ENCODE measurements at places on chromosomes 5 and 9.

DNA sequence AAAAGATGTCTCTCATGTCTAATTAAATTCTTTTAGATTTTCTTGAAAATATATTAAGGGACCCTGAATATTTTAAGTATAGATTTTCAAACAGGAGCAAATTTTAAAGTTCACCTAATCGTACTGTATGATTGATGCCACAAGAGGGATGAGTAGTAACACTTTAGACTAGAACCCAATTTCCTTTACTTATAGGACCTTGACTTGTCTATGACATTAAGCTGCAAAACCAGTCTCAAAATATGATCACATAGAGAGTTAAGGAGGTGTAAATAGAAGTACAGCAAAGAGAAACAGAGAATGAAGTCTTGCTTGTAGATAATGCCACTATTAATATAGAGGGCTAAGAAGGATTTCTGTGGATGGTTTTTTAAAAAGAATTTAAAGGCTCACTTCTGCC is 312.9 kb upstream of the PRR16 start:
- DNase-seq = no peak

- DNase-seq = no peak
These were observed 20.6 kb downstream of the FAM78A start for GRCh38 chr9:131255676-131256197.

GRCh38 chr5:107149243-107150005 is 521.3 kb downstream of the EFNA5 start:
- peak; percentile 18 for DNase-seq

- DNase-seq = no peak
These were observed 427.8 kb downstream of the BNC2 start for GRCh38 chr9:16442622-16443021.

DNA sequence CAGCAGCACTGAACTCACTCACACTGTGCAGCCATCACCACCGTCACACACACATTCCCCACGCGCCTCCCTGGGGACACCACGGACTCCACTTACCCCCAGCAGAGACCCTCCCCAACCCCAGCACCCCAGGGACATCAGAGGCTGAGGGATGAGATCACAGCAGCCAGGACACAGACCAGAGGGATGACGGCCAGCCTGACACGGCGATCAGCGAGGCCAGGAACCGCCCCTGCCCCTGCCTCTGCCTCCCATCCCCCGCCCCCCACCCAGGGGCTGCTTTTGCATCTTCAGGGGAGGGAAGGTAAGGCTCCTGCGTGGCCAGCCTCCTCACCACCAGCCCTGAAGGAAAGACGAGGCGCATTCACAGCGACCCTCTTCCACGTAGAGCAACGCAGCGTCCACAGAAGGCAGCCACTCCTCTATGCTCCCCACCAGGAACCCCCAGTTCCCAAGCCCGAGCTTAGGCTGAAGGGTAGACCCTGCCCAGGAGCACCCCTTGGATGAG is 104.5 kb downstream of the VAV2 start:
- no peak for DNase-seq

DNA sequence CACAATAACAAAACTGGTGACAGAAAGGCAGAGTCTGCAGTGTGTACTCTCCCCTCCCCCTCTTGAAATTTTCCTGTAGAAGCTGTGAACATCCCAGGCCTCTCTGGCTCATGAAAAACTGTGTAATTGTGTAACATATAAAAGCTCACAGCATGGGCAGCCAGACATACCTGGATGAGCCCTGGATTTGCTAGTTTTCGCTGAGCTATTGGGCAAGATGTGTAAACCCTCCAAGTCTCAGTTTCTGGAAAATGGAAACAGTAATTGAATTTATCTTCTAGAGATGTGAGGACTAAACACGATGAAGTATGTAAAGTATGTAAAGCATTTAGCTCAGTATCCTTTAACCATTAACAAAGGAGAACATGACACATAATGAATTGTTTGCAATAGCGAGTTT is 143.2 kb upstream of the ANKH start:
- DNase-seq = no peak

DNA sequence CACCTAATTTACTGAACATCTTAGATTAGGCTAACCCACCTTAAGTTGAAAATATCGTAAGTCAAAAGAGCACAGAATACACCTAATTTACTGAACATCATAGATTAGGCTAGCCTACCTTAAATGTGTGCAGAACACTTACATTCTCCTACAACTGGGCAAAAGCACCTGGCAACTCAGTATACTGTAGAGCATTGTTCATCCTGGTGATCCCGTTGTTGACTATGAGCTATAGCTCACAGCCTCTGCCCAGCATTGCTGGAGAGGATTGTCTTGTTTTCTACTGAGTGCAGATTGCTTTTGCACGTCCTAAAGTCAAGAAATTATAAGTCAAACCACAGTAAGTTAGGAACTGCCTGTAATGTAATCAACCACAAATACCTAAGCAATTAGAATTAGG is 531.8 kb upstream of the CDH6 start:
- no peak for DNase-seq
